Fibroblast of the aortic adventitia (primary cell): ENCODE measurements at places on chromosomes 11 and 22. TPM values are rescaled to one million over a fixed set of nuclear protein-coding genes. Genes with fewer than 3 reads are reported as not detected.

DNA sequence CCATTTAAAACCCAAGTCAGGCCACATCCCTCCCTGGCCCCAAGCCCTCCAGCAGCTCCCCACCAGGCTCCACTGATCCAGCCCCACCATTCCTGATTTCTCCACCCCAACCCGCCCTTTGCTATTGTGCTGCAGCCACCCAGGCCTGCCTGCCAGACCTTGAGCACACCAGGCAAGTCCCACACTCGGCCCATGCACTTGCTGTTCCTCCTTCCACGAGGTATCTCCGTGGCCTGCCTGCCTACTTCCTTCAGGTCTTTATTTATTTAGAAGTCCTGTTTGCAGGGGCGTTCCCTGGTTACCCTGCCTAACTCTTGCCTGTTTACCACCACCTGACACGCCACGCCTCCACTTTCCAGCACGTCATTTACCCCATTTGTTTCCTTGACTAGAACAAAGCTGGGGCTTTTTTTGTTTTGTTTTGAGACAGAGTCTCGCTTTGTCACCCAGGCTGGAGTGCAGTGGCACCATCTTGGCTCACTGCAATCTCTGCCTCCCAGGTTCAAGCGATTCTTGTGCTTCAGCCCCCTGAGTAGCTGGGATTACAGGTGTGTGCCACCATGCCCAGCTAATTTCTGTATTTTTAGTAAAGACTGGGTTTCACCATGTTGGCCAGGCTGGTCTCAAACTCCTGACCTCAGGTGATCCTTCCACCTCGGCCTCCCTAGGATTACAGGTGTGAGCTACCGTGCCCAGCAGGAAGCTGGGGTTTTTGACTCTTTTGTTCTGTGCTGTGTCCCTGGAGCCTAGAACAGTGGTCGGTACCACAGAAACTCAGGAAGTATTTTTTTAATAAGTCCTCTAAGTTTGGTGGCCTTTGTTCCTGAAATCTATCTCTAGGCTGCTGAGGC, 6.7 kb downstream of the CENPM start:
- DNase-seq = no peak

GRCh38 chr11:118088531-118088930, 1.8 kb upstream of the SMIM35 start:
- no peak for DNase-seq

- no peak for DNase-seq
Measured at GRCh38 chr11:85768473-85769146, 42.3 kb downstream of the SYTL2 start.

GRCh38 chr11:48900131-48900800, 83.4 kb downstream of the TRIM51G start:
- no peak for DNase-seq

GRCh38 chr11:118016104-118016503, 29.9 kb downstream of the IL10RA start:
- no peak for DNase-seq

- no peak for DNase-seq
Measured at GRCh38 chr11:96990914-96991313, 601.1 kb downstream of the JRKL start.

DNA sequence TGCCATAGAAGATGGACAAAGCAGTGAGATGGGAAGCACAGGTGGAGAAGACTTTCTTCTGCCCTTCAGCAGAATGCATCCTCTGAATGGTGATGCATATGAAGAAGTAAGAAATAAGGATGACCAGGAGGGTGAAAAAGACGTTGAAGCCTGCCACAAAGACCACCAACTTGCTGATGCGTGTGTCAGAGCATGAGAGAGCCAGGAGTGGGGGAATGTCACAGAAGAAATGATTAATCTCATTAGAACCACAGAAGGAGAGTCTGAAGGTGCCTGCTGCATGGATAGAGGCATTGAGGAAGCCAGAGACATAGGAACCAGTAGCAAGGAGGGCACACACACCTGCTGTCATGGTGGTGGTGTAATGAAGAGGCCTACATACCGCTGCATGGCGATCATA, 550 bp downstream of the OR5B21 start:
- no peak for DNase-seq

Gene TBC1D10A
- 12.9 and 24.1 TPM in 2 replicates for total RNA-seq

- no peak for DNase-seq
Measured at GRCh38 chr11:134512061-134512460, 100.0 kb upstream of the B3GAT1 start.

Gene NRXN2
- 3.3 and 3.4 TPM in 2 replicates for total RNA-seq

DNA sequence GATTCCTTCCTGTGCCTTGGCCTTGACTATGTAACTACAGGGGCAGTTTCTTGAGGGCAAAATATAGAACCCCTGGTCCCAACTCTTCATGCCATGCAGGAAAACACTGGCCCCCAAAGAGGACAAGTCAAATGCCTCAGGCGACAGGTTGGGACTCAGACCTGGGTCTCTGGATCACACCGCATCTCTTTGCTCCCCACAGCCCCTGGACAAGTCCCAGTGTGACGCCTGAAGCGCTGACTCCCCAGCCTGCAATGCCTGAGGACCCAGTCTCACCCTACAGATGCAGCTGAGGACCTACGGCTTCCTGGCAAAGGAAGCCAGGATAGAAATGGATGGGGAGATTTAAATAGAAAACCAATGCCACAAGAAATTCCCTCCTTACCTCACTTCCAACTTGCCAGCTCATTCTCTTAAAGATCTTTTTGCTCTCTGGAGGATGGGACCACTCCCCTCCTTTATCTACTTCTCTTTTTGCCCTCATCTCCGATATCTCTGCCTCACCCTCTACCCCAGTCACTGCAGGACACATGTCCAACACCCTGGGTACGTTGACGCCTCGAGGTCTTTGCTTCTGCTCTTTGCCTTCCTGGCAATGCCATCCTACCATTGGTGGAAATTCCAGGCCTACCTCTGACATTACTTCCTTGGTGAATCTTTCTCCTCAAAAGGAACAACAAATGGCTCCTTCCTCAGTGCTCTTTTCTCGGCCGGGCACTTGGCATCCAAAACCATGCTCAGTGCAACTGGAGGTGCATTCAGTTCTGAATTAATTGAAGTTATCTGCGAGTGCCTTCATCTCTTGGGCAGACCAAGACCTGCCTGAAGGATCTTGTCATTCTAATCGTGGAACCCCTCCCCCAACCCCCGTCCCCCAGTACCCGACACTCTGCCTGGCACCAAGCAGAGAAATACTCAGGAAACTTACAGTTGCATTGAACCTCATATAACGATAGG, 2.0 kb upstream of the PRDM11 start:
- DNase-seq = no peak

DNA sequence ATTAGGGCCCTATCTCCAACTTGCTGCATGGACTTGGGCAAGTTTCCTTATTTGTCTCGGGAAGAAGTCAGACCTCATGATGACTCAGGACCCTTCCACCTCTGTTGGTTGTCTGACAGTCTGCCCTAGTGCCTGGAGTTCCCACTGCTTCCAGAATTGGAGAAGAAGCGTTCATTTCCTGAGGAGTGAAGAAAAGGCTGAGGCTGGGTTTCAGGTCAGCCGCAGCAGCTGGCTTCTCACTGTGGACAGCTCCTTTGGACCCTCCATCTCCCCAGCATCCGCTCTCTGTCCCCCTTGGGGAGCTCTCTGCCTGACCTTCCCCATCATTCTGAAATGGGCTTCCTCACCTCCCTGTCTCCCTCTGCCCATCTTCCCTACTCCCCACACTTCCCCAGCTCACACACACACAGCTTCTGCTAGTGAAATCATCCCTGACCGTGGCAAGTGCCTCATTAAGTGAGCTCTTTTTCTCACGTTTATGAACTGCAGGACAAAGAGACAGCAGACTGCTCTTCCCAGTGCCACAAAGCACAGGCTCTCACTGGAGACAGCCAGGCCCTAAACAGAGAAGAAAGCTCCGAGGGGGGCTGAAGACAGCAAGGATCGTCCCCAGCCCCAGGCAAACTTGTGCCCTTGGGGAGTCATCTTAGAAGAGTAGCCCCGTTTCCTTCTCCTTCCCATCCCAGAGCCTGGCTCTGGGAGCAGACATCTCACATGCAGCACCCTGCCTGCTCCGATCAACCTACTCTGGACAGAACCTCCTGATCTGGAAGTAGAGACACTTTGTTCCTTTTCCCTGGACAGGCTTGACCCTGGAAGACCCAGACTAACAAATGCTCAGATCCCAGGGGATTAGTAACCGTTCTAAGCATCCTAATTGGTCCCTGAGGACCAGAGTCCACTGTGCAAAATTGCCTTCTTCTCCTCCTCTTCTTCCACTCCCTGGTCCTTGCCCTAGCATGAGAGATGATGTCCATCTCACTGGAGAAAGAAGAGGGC, 157.9 kb downstream of the FEZ1 start:
- no peak for DNase-seq

Gene SMC1B
- 0.08 and 0.09 TPM in 2 replicates for total RNA-seq

Gene LRP4
- total RNA-seq = 4.7 and 9.7 TPM in 2 replicates

DNA sequence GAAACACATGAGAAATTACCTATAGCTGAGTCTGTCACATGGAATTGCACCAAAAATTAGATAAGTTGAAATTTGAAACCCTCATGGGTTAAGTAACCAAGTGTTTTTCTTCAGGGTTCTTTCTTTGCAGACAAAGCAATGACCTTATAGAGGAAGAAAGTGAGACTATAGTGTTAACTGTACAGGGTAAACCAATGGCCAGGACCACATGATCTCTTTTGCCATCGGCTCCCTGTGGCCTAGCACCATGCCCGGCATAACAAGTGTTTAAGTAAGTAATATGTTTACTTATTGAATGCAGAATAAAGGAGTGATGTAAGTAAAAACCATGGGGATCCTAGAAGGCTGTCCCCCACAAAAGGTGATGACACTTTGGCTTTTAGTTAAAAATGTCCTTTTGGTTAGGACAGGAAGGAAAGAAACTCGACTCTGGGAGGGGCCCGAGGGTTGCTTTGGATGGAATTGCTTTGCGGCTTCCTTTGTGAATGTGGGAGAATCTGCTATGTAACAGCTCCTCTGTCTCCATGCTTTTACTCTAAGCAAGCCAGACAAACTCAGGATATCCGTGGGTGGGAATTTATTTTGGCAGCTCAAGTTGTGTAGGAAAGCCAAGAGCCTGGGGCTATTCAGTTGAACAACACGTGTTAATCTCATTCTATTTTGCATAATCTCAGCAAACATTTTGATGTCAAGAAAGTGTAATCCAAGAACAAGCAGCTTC, 454.7 kb downstream of the INSC start:
- DNase-seq = peak; percentile 2

Gene CASP5
- total RNA-seq = not detected in 2 replicates

- no peak for DNase-seq
Measured at GRCh38 chr11:626475-627307, at the start of gene SCT. TSS of gene SCT (minus strand) at chr11:627181. CDS start at chr11:627143, 38 bp downstream.

DNA sequence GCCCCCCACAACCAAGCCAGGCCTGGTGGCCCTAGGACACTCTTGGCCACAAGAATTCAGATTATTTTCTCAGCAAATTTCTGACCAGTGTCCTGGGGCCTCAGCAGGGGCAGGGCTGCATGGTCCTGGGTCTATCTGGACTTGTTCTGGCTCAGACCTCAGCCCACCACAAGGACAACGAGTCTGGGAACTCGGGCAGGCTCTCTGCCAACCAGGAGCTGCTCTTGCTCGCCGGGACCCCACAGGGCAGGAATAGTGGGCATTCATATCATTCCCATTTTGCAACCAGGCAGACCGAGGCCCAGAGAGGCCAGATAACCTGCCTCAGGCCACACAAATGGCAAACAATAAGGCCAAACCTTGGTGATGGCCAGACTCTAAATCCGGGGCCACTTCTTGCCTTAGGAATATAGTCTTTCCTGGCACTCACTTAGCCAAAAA, 75.4 kb upstream of the WNT7B start:
- DNase-seq = no peak

GRCh38 chr11:131129474-131129873, 213.2 kb upstream of the SNX19 start:
- no peak for DNase-seq

GRCh38 chr22:31682751-31683150, 20.7 kb upstream of the PISD start:
- DNase-seq = no peak

Gene ROBO4
- 1.3 and 3.3 TPM in 2 replicates for total RNA-seq

GRCh38 chr22:30572210-30572609, 2.3 kb downstream of the GAL3ST1 start:
- no peak for DNase-seq

Gene CCDC73
- total RNA-seq = not detected in 2 replicates

DNA sequence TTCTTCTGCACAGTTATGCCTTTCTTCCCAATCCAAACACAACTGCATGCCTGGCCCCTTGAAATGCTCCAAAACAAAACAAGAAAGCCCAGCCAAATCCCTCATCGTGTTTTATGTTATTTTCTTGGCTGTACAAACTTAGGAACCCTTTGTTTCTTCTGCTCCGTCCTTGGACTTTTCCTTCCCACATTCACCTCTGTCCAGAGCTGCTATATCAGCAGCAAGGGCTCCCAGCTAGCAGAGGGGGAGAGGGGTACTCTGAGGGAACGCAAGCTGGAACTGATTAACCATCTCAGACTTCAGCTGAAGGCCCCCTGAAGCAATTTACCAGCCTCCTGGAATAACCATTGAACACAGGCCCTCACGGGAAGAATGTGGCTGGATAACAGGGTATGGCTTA, 214.7 kb downstream of the TENM4 start:
- no peak for DNase-seq

Gene GPHA2
- not detected in 2 replicates for total RNA-seq

- DNase-seq = no peak
Measured at GRCh38 chr11:77095551-77096490, 6.8 kb upstream of the OMP start.

GRCh38 chr22:26665813-26666231, 8.4 kb downstream of the MIAT start:
- DNase-seq = peak; percentile 52

DNA sequence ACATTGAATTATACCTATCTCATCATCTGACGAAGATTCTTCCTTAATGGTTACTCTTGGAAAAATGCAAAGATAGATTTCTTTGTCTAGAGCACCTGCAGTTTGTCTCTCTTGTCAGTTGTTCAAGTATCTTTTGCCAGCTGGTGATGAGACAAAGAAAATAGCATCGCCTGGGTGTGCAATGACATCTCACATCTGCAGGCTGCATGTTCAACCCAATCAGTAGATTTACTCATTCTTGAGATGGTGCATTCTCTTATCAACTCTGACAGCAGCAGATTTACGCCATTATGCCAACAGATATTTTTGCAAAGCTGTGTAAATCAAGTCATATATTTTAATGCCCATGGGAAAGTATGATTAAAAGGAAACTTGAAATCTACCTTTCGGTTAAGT, 164.6 kb upstream of the PDGFD start:
- no peak for DNase-seq

GRCh38 chr11:65726660-65727059, 6.1 kb upstream of the RNASEH2C start:
- DNase-seq = no peak

Gene STARD10
- 21.4 and 33.3 TPM in 2 replicates for total RNA-seq

Gene OR5P2
- not detected in 2 replicates for total RNA-seq

Gene TRIM51
- total RNA-seq = not detected in 2 replicates

GRCh38 chr11:863023-863909, 20.6 kb downstream of the TSPAN4 start:
- DNase-seq = no peak

DNA sequence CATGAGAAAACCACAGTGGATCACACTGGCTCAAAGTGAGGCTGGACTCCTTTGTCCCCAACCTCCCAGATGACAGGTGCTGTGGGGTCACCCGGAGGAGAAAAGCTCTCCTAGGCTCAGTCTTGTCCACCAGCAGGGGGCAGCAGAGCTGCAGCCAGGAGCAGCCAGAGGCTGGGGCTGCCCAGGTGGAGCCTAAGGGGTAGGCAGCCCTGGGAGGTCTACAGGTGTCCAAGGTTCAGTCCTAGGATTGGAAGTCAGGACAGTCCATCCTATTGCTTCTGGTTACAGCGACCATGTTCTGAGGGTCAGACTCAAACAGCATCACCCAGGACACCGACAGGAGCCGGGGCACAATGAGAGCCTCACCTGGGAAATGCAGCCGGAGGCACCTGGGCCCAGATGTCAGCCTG, 77.6 kb upstream of the IGLL5 start:
- DNase-seq = no peak
